ENCODE measurements at places on chromosomes 11 and 22.

GRCh38 chr11:68312117-68312779 is at the start of gene LRP5:
Gene LRP5, plus strand, starts transcription at chr11:68312591. Its CDS starts 124 bp downstream, at chr11:68312715.
- peak; percentile 97 for DNase-seq

DNA sequence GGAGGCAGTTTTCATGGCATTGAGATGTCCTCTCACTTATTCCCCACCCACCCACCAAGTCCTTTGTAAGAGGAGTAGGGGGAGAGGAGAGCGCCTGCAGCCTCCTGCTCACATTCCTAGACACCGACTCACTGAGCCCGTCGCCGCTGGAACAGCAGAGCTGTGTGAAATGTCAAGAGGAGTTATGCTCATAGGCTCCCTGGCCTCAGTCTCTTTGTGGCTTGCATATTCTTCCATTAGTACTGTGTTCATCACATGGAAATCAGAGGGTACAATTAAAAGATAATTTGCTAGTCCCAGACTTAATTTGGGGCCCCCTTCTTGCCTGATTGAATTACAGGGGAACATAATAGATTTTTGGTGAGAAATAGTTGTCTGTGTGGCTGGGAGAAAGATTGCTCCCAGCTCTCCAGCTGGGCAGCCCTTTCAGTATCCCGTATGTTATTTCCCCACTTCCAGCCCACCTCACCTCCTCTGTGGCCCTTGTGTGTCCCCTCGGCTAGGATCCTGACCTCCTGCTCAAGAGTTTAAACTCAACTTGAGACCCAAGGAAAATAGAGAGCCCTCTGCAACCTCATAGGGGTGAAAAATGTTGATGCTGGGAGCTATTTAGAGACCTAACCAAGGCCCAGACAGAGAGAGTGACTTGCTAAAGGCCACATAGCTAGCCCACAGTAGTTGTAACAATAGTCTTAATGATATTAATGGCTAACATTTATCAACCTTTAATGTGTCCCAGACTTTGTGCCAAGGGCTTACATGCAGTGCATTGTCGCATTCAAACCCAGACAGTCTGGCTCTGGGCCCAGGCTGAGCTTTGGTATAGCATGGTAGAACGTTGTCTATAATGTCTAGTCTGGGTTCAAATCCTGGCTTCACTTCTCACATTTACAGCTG is 32.2 kb downstream of the LIMK2 start:
- DNase-seq, result peak; percentile 92

DNA sequence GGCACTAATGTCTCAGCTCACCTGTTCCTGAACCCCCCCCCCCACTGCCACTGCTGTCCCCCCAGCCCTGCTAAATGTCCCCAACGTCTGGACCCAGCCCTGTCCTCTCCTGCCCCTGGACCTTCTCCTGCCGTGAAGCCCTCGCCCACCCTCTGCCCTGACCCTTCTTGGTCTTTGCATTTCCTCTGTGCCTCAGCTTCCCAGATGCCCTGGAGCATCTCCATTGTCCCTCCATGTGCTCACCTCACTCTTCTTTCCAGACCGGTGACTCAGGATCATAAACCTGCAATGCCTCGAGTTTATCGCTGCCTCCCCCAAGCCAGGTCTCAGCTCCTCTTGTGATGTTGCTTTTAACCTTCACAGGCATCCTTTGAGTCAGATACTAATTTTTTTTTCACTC is 416.4 kb downstream of the BRD1 start:
- no peak for DNase-seq

GRCh38 chr22:43520632-43521039 is 108.8 kb downstream of the MPPED1 start:
- no peak for DNase-seq

GRCh38 chr22:25393121-25393805 is 171.2 kb upstream of the GRK3 start:
- no peak for DNase-seq

Measured in osteoblast (primary cell).